ENCODE measurements at places on chromosomes 4 and X.

- DNase-seq = no peak
Observed at GRCh38 chr4:128633067-128633466, 176.4 kb upstream of the JADE1 start.

DNA sequence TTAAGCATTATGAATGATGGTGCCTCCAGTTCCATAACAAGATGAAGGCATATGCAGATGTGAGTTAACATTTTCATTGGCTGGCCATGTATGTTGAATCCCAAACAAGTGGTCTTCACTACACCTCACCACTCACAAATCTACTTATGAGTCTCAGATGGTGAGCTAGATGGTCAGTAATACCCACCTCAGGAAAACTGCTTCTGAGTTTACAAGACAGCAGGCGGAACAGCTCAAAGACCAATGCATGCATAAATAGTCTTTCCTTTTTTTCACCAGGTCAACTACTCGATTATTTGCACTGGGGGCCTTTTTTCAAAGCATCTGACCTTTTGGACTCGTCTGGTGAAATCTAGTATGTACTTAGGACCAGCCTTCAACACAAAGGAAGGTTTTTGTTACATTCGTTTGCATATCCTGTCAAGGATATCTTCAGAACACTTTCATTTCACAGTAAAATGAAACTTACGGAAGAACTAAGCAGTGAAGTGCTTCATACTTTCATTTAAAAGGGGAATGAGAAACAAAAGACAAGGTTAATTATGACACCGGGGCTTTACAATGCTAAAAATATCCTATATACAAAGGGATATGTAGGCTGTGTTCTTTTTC lies 23.1 kb upstream of the TLR7 start:
- DNase-seq = no peak

DNA sequence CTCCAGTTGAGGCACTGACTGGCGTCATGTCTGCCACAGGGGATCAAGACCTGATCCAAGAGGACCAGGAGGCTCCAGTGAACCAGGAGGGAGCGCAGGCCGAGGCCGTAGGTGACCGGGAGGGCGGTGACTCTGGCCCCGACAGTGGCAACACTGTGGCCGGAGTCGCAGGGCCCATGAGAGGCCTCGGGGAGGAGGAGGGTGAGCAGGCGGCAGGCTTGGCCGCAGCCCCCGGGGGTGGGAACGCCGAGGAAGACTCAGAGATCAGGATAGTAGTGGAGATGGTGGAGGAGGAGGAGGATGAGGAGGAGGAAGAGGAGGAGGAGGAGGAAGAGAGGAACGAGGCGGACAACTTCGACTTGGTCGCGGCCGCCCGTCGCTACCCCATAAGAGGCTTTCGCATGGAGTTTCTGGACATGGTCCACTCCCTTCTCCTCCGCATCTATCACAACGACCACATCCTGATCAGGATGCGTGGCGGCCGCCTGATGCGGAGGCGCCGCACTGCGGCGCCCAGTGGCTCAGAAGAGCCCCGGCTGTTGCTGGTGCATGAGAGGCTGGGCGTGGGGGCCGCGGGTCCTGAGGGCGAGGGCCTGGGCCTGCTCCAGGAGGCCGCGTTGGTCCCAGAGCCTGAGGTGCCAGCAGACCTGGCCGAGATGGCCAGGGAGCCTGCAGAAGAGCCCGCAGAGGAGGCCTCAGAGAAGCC lies 560 bp downstream of the CT47C1 start:
- DNase-seq = no peak

GRCh38 chrX:148662014-148662413 lies 161.6 kb downstream of the AFF2 start:
- DNase-seq = no peak

DNA sequence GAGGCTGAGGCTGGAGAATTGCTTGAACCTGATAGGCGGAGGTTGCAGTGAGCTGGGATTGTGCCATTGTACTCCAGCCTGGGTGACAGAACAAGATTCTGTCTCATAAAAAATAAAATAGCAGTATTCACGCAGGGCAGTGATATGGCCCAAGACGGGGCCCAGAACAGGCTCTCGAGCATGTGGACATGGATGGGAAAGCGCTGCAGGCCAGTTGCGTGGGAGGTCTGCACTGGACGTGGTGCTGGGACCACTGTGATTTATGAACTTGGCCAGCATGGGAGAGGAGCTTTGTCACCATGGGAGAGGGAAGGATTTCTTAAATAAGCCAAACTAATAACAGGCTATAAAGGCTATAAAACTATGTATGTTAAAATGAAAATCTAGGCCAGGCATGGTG lies 51.6 kb downstream of the NSD2 start:
- DNase-seq = no peak

DNA sequence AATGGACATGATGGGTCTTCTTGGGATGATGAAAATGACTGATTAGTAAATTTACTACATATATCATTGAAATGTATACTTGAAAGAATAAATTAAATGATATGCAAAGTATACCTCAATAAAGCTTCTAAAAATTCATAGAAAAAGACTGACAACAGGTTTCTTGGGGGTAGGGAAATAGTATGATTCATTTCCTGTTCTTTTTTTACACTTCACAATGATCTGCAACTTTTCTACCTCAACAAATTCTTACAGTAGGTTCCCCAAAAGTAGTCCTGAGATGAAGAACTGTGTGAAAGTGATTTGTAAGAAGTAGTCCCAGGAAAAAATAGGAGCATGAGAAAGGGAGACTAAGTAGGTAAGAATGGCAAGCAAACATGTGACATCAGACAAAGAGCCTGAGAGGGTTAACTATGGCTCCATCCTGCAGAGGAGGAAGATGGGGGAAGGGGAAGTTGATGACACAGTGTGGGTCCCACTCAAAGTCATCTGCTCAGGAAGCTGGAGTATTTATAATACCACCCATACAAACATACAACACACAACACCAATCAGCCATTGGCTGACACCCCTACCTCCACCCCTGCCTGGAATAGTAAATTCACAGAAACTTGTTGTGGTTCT lies 73.9 kb downstream of the ARHGAP6 start:
- no peak for DNase-seq

GRCh38 chr4:181822005-181822375 lies 421.2 kb upstream of the TENM3 start:
- DNase-seq = no peak

DNA sequence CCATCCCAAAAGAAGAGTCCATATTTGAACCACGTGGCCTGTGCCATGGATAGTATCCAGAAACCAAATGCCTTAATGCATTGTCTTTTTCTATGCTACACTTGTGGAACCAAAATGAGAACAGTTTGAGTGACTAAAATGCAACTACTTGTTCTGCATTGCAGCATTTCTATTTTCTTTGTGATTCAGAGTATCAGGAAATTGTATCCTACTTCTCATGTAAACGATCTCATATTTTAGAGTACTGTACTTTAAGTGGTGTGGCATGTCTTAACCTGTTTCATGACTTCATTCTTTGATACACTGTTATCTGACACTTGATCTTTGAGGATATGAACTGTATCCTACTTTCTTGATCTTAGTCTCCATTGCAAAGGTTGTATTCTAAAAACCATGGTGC lies 167.2 kb upstream of the WDR1 start:
- no peak for DNase-seq

DNA sequence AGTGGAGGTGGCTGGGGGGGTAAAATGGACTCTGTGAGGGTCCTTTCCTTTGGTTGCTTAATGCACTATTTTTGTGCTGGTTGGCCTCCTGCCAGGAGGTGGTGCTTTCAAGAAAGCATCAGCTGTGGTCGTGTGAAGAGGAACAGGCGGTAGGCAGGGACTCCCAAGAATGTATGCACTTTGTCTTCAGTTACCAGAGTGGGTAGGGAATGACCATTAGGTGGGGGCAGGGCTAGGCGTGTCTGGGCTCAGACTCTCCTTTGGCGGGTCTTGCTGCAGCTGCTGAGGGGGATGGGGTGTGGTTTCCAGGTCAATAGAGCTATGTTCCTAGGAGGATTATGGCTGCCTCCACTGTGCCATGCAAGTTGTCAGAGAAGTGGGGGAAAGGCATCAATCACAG lies 509.0 kb downstream of the PCDH19 start:
- no peak for DNase-seq

GRCh38 chrX:86407371-86407770 lies 259.1 kb downstream of the DACH2 start:
- DNase-seq = no peak

DNA sequence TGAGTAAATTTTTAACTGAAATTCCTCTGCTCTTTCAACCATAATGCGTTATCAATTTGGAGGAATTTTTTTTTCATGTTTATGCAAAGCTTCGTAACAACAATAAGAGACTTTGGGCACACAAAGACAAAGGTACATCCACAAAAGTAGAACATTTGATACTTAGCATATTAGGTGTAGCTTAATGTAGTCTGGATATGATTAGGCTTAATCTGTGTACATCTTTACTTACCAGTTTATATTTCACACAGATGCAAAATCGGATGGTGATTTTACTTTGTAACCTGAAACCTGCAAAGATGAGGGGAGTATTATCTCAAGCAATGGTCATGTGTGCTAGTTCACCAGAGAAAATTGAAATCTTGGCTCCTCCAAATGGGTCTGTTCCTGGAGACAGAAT lies 20.3 kb downstream of the AIMP1 start:
- DNase-seq = no peak

- peak; percentile 35 for DNase-seq
Observed at GRCh38 chr4:73341454-73341853, 62.6 kb upstream of the ALB start.

DNA sequence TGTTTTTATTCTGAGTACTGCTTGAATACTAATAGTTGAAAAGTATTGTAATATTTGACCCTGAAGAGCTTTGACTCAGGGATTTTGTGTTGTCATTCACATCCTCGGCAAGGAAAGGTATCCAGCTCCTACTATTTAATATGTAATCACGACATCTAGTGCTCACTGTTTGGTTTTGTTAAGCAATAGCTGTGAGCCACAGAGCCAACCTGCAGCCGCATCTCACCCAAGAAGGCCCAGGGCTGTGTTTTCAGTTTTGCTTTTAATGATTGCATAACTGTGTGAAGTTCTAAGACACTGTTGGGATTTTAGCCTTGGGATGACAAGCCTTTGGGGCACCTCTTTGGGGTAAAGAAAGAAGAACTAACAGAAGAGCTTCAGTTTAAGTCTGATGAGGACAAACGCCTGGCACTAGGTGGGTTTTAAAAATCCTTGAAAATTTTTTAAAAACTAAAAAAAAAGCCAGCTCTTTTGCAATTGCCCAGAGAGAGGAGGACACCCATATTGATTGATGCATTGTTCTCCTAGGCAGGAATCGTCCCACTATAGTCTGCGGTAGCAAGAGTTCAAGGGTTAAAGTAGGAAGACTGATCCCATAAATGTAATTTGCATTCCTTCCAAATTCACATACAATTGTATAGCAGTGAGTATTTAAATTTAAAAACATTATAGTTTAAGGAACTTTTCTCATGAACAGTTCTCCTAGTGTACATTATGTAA lies 157.8 kb downstream of the RELL1 start:
- no peak for DNase-seq

DNA sequence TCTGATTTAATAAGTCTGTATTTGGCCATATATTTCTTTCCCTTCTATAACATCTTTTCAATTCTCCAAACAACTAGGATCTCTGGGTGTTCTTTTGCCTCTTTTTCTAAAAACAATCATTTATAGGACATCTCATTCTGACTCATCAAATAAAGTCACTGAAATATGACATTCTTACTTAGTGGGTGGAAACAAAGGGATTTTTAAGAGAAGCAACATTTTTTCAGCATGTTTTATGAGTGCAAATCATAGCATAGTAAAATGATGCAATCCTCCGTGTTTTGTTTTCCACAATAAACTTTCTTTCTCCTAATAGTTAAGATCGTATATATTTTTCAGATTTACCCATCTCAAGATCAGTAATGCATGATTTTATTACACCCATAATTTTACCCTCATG lies 179.8 kb downstream of the SPCS3 start:
- DNase-seq = no peak

Data from frontal cortex (tissue), 4 donors.